ENCODE measurements at places on chromosomes 1 and 21.

DNA sequence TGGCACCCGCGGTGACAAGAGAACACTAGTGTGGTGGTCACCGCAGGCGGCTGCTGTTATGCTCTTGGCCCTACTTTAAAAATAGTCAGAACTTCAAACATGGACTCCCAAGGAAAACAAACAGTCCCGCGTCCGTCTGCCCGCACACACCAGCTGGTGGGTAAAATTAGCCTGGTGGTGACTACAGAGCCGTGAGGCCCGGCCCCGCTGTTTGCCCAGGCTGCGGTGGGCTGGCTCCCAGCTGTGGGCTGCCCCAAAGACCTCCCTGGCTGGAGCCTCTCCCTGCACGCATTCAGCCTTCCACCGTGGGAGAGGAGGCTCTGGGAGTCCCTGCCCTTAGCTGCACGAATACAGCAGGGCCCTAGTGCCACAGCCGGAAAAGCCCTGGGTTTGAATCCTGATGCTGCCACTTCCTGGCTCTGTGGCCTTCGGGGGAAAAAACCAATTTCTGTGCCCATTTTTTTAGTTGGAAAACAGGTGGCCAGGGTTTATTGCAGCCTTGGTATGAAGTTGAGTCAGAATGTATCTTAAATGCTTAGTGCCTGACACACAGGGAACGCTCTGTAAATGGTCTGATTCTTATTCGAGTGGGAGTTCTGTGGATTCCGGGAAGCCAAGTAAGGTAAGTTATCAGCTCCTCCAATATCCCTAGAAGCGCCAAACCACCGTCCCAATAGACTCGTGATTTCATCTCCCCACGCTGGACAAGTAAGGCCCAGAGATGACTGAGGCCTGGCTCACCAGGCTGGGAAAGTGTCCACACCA, 58.2 kb downstream of the ALPL start:
- no peak for DNase-seq

GRCh38 chr1:28926629-28927265, 12.4 kb downstream of the EPB41 start:
- no peak for DNase-seq

DNA sequence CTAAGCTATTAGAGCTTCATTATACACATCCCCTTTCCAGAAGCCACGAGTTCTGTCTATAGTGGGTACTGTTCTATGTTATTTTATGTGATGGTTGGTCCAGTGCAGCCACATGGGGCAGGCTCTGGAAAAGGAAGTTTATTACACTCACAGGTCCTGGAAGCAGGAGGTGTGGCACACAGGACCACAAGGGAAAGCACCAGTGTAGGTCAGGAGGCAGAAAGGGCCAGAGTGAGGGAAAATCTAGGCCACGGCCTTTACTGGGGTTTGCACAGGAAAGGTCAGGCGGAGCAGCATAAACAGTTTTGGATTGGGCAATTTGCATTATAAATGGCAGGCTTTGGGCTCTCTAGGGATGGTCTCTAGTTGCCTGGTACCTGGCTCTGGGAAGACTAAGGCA, 21.8 kb upstream of the CNIH3 start:
- DNase-seq, result no peak

- no peak for DNase-seq
These were observed 23.6 kb upstream of the ABCB10 start for GRCh38 chr1:229582011-229582694.

DNA sequence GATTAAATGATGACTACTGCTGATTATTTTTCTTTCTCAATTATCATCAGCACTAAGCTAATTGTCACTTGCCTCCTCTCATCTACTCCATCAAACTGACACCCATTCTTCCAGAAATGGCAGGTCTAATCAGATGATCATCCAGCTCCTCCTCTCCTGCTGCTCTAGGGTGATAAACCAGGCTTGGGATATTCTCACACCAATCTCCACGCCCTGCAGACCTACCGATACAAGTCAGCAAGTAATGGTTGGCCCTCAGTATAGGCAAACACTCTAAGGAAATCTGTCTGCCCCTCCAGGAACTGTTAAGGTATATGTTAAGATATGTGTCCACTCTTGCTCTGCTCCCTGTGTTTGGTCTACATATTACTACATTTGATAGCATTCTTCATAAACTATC, 36.3 kb upstream of the C1orf21 start:
- DNase-seq, result no peak

DNA sequence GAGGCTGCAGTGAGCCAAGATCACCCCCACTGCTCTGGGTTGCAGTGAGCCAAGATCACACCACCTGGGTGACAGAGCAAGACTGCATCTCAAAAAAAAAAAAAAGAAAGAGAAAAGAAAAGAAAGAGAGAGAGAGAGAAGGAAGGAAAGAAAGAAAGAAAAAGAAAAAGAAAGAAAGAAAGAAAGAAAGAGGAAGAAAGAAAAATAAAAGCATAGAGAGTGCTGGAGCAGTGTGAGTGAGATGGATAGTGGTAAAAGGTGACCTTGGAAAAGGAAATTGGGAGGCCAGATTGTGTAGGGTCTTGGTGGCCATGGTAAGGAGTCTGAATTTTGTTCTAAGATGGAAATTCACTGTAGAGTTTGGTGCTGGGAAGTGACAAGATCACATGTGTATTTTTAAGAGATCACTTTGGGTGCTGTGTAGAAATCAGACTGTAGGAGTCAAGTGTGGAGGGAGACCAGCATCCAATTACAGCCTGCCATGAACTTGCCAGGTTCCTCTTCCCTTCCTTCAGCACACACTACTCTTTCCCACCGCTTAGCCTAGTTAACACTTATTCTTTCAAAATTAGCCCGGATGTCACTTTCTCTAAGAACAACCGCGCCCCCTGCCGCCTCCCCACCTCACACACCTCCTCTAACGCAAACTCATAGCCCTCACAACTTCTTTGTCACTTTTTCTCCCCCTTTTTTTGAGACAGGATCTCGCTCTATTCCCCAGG, 17.9 kb downstream of the MTX1 start:
- DNase-seq, result no peak

DNA sequence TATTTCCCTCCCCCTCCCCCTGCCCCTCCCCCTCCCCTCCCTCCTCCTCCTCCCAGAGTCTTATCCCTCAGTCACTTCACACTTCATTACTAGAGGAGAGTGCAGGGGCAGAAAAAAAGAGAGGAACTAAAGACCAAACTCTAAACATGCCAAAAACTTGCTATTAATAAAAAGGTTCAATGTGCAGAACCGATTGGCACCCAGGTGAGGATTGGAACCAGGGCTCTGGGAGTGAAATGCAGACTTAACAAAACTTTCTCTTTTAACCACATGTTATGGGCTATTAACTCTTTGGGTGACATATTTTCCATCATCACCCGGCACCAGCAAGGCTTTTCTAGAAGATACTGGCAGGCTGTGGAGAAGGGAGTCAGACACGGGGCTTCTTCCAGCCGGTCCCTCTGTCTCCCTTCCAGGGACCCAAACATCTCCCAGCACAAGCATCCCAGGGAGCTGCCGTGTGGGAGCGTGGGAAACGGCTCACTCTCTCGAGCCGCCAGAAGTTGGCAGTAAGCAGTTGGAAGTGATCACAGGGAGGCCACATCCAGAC, 13.6 kb downstream of the NID1 start:
- no peak for DNase-seq

DNA sequence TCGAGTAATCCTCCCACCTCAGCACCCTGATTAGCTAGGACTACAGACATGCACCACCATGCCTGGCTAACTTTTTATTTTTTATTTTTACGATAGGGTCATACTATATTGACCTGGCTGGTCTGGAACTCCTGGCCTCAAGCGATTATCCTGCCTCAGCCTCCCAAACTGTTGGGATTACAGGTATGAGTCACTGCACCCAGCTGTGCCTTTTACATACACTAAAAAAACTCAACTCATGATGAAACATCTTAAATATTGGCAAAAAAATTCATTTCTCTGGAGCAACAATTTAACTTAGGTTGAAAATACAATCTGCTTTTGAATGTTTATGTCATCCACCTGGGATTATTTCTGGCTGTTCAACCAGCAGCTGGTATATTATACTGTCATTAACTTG, 598.3 kb upstream of the ZP4 start:
- no peak for DNase-seq
